ENCODE measurements at places on chromosomes 7 and 10.

GRCh38 chr7:126780993-126781392 lies 471.7 kb downstream of the GRM8 start:
- no peak for DNase-seq

- no peak for DNase-seq
Observed at GRCh38 chr7:22137466-22137865, 191.8 kb upstream of the CDCA7L start.

DNA sequence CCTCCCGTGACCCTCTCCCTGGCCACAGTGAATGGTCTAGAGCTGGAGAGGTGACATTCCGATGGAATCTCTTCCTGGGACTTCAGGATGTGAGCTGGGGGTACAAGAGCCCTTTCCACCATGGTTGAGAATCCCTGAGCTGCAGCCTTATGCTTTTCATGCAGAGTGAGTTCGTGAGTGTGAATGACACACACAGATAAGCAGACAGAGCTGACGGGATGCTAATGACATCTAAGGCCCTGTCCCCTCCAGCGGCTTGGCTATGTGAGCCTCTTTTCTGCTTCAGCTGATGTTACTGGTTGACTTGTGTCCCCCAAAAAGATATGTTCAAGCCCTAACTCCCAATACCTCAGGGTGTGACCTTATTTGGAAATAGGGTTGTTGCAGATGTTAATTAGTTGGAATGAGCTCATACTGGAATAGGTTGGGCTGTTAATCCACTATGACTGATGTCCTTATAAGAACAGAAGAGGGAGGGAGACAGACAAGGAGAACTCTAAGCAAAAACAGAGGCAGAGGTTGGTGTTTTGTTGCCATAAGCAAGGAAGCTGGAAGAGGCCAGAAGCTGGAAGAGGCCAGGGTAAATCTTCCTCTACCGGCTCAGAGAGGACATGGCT lies 111.1 kb upstream of the AFAP1L2 start:
- no peak for DNase-seq

GRCh38 chr10:95767884-95768556 lies 12.1 kb downstream of the ENTPD1 start:
- DNase-seq = no peak

DNA sequence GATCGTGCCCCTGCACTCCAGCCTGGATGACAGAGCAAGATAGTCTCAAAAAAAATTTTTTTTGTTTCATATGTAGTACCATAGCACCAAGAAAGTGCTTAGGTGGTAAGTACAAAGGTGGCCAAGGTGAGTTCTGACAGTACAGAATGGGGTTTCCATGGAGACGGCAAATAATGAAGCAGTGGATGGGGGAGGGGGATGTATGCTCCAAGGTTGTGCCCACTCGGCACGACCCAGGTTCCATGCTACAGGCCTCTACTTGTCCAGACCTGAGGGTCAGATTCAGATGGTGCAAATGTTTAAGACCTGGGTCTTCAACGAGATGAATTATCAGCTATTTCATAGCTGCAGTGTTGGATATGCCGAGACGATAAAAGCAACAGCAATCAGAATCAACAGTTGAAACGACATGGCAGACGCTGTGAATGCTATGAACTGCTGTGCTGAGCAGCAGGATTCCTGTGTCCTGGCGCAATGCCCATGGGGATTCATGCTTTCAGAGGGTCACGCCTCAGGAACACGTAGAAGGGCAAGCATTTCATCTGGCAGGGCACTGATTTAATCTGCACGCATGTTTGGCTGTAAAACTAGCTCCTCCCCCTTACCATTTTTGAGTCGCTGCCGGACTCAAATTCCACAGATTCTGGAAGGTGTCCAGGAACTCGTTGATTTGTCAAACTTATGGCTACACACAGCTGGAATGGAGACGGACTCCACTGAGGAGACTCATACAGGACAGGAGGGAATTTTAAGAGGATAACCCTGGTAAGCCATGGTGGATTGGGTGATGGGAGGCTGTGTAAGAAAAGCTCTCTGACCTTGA lies 256.5 kb downstream of the FRMD4A start:
- no peak for DNase-seq

DNA sequence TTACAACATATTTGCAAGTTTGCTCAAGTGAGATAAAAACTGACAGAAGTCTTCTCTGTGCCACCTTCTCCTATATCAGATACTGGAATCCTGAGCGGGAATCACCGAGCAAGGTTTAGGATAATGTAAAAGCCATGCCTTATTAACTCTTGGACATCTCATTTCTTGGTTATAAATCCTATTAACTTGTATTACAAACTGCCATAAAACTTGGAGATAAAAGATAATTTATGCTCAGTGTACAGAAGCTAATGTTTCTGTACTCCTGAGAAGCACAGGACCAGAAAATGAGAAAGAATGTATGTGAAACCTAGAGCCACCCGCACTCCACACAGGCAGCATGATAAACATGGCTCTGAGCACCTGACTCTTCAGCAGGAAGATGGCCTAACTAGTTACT lies 181.2 kb upstream of the NOBOX start:
- DNase-seq = no peak

GRCh38 chr10:12445701-12446334 lies 96.5 kb downstream of the CAMK1D start:
- no peak for DNase-seq

DNA sequence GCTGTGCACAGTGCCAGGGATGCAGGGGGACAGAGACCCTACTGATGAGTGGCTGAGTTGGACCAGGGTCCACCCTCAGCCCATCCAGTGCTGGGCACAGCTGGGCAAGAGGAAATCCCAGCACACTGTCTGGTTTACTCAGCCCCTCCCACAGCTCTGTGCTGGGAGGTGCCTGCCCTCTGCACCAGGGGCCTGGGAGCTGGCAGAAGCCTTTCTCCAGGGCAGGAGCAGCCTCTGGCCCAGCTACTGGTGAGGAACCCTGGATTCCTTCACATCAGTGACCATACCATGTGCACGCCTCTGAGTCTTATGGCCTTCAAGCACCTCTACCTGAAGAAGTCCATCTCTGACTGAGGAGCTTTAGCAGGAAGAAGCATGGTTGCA lies 25.9 kb upstream of the C10orf71 start:
- no peak for DNase-seq

DNA sequence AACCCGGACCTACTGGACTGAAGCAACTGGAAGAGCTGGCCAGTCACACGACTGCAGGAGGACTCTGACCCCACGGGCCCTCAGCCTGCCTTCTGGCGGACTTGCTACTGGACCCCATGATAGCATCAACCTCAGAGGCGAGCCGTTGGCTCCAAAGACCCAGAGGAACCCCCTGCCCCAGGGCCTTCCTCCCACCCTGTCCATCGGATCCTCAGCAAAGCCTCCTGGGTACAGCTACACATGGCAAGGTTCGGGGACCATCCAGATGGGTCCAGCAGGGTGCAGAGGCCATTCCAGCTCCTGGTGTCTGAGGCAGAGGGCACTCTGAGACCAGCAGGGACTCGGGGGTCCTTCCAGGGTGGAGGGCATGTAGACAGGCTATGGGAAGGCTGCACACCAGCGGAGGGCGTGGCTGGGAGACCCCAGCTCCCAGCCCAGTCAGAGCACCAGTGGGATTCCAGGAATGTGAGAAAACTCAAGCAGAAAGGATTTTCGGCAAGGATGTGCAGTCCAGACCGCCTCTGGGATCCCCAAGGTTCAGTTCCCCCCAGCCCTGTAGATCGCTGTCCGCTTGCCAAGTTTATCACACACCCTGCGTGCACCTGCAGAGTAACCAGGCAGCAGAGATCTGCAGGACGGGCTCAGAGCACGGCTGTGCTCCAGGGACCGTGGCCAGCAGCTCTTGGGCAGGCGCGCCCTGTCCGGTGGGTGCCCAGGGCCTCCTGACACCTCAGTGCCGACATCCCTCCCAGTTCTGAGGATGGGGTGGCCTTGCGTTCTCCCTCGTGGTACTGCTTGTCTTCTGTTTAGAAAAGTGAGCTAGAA lies 89.8 kb upstream of the PPP2R2D start:
- no peak for DNase-seq

DNA sequence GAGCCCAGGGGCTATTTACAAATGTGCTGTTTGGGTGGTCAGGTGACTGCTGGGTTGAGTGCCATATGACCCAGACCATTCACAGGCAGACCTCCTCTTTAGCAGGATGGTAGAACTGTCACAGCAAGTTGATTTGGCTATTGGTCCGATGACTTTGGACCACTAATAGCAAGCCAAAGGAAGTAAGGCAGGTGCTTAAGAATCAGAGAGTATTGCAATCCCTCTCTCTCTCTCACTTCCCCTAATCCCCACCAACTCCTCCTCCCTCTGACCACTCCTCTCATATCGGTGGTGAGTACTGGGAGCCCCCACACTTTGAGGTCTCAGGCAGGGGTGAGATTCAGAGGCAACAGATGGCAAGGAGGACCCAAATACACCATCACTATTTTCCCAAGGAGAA lies 165.3 kb downstream of the TRIL start:
- DNase-seq = no peak

DNA sequence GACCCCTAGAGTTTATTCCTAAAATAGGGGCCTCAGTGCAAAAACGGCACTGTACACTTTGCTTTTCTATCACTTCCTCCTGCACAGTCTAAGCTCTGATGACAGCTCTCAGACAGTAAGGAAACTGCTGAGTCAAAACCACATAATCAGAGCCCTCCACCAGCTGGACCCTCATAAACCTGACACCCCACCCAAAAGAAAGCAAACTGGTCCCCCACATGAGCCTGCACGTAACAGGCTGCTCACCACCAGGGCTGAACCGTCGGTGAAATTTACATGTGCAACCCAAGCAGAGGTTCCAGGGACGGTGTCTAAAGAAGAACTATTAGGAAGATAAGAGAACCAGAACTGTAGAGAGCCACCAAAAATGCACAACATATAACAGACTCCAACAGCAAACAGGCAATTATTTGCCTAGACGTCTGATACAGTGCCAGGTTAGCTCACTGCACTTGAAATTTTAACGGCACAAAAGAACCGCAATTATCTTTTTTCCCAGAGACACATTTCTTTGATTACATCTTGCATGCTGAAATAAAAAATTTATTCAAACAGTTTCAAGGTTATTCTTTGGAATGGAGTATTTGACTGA lies 19.6 kb downstream of the SGMS1 start:
- no peak for DNase-seq

- no peak for DNase-seq
Observed at GRCh38 chr10:77409697-77410471, 227.7 kb downstream of the KCNMA1 start.

DNA sequence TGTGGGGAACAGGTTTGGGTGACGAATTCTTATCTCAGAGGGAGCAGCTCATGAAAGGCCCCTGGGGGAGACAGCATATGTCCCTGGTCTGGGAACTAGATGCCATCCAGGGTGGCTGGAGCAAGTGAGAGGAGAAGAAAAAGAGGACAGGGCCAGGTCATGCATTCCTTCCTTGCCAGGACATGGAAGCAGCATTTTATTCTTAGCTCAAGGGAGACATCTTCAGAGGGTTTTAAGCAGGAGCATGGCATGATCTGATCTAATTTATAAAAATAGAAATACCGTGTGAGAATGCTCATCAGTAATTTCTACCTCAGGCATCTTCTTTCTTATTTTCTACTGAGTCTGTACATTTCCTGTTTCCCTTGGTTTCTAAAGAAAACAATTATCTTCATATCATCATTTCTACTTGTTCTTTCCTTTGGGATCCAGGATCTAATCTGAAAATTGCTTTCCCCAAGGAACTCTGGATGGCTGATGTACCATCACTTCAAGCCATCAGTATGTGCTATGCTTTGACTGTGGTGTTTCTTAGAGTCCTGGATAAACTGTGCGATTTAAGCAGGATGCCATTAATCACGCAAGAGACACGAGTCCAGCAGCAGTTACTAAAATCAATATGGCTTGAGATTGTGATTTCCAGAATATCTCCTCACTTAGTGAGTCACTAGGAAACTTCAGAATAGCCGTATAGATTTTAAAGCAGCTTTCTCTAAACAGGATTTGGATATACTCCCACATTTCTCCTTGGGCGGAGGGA lies 386.2 kb downstream of the GALNT17 start:
- no peak for DNase-seq

- DNase-seq = no peak
Observed at GRCh38 chr7:26250239-26250638, 41.4 kb upstream of the SNX10 start.

- DNase-seq = no peak
Observed at GRCh38 chr10:49220679-49221078, 32.5 kb upstream of the TMEM273 start.

- no peak for DNase-seq
Observed at GRCh38 chr7:105837765-105838626, 38.4 kb downstream of the ATXN7L1 start.

- no peak for DNase-seq
Observed at GRCh38 chr10:43039624-43040481, 37.0 kb upstream of the RET start.

GRCh38 chr7:2101630-2102374 lies 130.9 kb downstream of the MAD1L1 start:
- DNase-seq = no peak

DNA sequence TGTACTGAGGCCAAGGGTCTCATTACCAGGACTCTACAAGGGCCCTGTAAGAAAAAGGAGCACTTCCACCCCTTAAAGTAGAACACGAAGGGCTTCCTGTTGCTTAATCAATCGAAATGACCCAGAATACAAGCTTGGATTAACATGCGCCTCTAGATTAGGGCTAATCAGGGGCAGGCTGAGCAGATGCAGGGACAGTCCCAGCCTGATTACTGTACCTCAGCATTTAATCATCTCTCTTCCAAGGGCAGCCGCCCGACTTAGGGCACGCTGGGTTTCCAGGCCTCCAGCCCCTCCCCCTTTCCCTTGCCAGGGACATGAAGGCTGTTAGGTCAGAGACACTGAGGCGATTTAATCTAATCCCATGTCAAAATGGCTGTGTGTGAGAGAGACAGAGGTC lies 138.6 kb downstream of the NRF1 start:
- no peak for DNase-seq

- no peak for DNase-seq
Observed at GRCh38 chr7:112012242-112012641, 194.0 kb downstream of the DOCK4 start.

Measured in stimulated activated CD4-positive, alpha-beta T cell treated with anti-CD3 and anti-CD28 coated beads, TNF-alpha, amount 100 ng/mL, for 1 hour (primary cell).